Suprapubic skin (tissue), 4 donors: ENCODE measurements at places on chromosomes 3 and 15. TPM values are rescaled to one million over a fixed set of nuclear protein-coding genes. Genes with fewer than 3 reads are reported as not detected.

GRCh38 chr3:101240719-101241399 lies 79.5 kb downstream of the IMPG2 start:
- no peak for DNase-seq
- H3K36me3 ChIP-seq: no peaks in the 10 kb centered on the region
- H3K4me3 ChIP-seq: no peak overlapping the region
- H3K27ac ChIP-seq: no peak overlapping the region

GRCh38 chr3:135929670-135930069 lies 35.9 kb upstream of the PPP2R3A start:
- DNase-seq: no peak
- no peaks in the 10 kb centered on the region for H3K36me3 ChIP-seq
- H3K27me3 ChIP-seq: no peaks in the 10 kb centered on the region
- H3K4me3 ChIP-seq: no peak overlapping the region

DNA sequence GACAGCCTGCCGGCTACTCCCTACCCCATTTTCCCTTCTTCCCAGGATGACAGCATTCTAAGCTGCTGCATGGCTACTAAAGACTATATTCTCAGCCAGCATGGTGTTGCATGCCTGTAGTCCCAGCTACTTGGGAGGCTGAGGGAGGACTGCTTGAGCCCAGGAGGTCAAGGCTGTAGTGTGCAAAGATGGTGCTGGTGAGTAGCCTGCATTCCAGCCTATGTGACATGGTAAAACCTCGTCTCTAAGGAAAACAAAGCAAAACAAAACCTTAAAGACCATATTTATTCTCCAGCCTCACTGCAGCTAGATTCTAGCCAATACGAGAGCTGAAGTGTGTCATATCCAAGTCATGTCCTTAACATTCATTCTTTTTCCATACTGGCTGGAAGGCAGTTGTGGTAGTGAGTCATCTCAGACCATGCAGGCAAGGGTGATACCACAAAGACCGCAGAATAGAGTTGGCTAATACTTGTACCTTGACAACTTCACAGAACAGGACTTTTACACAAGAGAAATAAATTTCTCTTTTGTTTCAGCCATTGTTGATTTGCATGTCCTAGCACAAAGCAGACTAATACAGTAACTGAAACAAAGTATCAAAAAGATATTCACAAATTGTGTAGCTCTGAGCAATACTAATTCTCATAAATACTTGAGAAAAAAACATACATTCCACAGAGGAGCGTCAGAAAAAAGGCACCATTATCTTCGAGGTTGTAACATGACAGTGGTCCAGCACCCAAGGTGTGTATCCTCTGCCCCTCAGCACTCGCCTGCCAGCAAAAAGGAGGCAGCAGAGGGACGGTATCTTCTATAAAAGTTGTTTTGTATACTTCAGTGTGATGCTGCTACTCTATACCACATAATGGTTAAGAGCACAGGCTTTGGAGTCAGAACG lies 14.8 kb downstream of the PBRM1 start:
- H3K4me3 ChIP-seq: no peak overlapping the region
- H3K27me3 ChIP-seq: no peaks in the 10 kb centered on the region
- peaks cover 59% of the 10 kb centered on the region for H3K36me3 ChIP-seq
- peak overlapping the region; percentile 51 for H3K27ac ChIP-seq
- peaks cover 15% of the 10 kb centered on the region for H3K4me1 ChIP-seq

GRCh38 chr15:96494505-96494904 lies 164.0 kb downstream of the NR2F2 start:
- H3K27ac ChIP-seq: no peak overlapping the region
- H3K27me3 ChIP-seq: no peaks in the 10 kb centered on the region
- no peaks in the 10 kb centered on the region for H3K4me1 ChIP-seq
- H3K36me3 ChIP-seq: no peaks in the 10 kb centered on the region
- no peak overlapping the region for H3K4me3 ChIP-seq

GRCh38 chr3:128179484-128179819 lies 26.2 kb downstream of the EEFSEC start:
- no peak for DNase-seq
- H3K4me3 ChIP-seq: no peak overlapping the region
- H3K4me1 ChIP-seq: peaks cover 12% of the 10 kb centered on the region
- H3K27ac ChIP-seq: no peak overlapping the region

GRCh38 chr15:38367476-38367875 lies 86.5 kb upstream of the FAM98B start:
- H3K27me3 ChIP-seq: no peaks in the 10 kb centered on the region
- no peaks in the 10 kb centered on the region for H3K4me1 ChIP-seq
- DNase-seq: no peak
- H3K27ac ChIP-seq: no peak overlapping the region
- no peak overlapping the region for H3K4me3 ChIP-seq

DNA sequence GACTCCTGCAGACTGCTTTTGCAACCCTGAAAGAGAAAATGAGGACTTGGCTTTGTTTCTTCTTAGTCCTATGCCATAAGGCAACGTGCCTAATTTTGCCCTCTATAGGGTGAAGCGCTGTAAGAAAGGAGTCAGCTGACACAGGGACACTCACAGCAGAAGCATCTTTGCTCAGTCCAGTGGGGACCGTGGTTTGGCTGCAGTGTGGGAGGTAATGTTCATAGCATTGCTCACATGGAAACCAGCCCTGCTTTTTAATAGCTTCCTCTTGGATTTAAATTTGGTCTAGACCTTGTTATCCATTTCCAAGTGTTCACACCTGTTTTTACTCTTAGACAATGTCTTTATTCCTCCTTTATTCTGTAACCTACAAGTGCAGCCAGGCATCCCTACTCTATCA lies 1032.1 kb downstream of the NTRK3 start:
- no peak overlapping the region for H3K4me3 ChIP-seq
- no peak for DNase-seq
- no peaks in the 10 kb centered on the region for H3K27me3 ChIP-seq
- no peak overlapping the region for H3K27ac ChIP-seq

DNA sequence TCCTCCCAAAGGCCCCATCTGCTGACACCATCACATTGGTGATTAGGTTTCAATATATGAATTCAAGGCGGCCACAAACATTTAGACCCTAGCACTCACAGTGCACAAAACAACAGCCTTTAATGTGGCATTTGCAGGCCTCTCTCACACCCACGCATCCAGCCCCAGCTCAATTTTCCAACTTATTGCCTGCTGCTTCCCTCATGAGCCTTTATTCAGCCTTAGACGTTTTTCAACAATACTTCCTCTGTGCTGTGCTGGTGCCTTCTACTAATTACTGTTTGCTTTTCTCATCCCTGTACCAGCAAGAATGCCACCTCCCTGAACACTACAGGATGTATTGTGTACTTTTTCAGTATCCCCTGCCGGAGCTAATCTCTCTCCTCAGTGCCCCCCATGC lies 334.6 kb downstream of the GABRB3 start:
- no peak for DNase-seq
- no peaks in the 10 kb centered on the region for H3K27me3 ChIP-seq
- H3K4me1 ChIP-seq: no peaks in the 10 kb centered on the region
- H3K36me3 ChIP-seq: no peaks in the 10 kb centered on the region
- no peak overlapping the region for H3K27ac ChIP-seq

The EPB42 gene
- not detected for total RNA-seq

The GOLGA8J gene
- 2.8 TPM for total RNA-seq

The TGM5 gene
- 62.9 TPM for total RNA-seq

The CISH gene
- total RNA-seq: 12.8 TPM
